NAMALWA (cell line): ENCODE measurements at places on chromosomes 3 and 15.

- DNase-seq, result no peak
These were observed 511.3 kb downstream of the GABRG3 start for GRCh38 chr15:27482287-27482686.

- no peak for DNase-seq
These were observed 54.4 kb upstream of the TLE3 start for GRCh38 chr15:70152070-70152480.

DNA sequence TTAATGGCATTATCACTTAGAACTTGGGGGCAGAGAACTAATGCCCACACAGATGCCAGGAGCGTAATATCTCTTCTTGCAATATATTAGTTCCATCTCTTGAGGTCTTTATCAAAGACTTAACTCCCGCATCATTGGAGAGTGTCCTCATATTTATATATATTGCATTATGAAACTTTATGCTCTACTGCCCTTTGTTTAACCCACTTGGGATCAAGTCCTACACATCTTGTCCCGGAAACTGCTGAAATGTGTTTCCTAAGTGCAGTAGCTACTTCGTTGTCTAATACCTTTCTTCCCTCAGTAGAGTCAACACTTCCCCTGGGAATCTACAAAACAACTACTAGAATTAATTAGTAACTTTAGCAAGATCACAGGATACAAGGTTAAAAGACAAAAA lies 1029.2 kb downstream of the OTOL1 start:
- DNase-seq, result no peak

DNA sequence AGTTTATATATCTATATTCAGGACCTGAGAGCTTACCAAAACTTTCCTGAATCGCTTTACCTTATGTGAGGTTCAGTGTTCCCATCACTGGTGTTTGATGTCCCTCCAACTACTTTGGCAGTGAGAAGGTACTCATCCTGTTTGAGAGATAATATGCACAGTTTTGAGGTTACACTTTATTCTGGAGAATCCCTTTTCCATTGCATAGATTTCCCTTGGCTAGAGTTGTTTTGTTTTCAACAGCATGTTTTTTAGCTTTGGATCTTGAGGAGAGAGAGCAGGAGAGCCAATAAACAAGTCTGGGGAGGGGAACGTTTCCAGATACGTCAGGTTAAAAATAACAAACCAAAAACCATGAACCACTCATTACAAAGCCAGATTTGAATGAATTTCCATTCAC lies 33.6 kb downstream of the CD200 start:
- DNase-seq, result no peak

DNA sequence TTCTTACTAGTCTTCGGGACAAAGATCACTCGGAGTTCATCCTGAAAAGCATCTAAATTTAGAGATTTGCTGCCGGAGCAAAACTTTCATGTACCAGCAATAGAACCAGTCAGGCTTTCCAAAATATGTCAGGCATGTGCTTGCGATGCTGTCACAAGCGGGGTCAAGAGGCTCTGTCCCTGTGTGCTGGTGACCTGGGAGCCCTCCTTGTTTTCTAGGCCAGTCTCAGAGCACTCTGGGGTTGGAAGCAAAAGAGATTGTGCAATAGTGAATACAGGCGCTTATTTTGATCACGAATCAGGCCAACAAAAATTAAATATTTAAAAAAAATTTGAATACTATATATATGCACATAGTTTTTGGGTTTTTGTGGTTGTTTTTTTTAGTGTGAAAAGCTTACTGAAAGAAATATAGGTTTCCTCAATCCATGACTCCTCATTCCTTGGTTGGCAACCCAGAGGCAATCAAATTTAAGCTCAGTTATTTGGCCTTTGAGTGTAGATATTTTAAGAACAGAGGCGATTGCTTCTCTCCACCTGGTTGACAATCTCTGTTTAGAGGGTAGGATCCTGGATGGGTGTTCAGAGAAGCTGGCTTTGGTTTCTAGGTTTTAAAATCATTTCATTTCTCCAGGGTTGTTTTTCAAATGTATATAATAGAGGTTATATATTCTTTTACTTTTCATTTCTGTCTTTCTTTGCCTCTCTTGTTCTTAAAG lies 8.4 kb upstream of the KLHL24 start:
- DNase-seq, result no peak

DNA sequence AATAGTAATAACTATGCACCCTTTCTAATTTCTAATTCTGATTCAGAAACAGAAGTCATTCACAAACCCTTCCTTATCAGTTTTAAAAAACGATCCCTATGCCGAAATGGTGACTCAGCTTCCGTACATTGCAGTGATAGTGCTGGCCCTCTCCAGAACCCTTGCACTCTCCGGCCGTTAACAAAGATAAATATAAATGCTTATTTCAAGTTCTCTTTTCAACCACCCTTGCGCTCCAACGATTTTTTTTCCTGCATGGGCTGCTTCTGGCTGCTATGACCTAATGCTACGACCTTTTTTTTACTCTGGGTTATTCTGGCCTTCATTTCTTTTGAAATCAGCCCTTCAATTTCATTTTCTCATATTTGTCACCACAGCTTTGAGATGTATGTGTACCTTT lies 646.2 kb downstream of the NTRK3 start:
- no peak for DNase-seq

GRCh38 chr3:115693868-115694267 lies 70.6 kb downstream of the GAP43 start:
- no peak for DNase-seq

DNA sequence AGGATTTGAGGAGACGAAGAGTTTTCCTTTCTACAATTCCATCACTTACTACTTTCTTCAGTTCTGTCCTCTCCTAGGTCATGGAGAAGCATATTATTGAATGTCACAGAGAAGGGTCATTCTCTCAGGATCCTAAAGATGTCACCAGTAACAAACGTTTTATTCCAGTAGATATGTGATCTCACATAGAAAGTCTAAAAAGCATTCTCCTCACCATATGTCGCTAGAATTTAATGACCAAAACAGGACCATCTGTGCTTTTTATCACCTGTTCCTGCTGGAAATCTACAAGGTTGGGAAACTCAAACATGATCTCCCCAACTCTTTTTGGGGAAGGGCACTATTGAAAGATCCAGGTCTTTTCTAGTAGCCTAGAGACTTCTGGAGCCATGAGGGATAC lies 24.0 kb upstream of the FRMD5 start:
- DNase-seq, result peak; percentile 10

GRCh38 chr3:48466386-48467109 lies 20.0 kb downstream of the ATRIP start:
- DNase-seq, result peak; percentile 23

GRCh38 chr3:65005486-65005885 lies 317.7 kb upstream of the ADAMTS9 start:
- DNase-seq, result no peak

- peak; percentile 16 for DNase-seq
These were observed 80.8 kb downstream of the KCNH8 start for GRCh38 chr3:19229086-19229485.

DNA sequence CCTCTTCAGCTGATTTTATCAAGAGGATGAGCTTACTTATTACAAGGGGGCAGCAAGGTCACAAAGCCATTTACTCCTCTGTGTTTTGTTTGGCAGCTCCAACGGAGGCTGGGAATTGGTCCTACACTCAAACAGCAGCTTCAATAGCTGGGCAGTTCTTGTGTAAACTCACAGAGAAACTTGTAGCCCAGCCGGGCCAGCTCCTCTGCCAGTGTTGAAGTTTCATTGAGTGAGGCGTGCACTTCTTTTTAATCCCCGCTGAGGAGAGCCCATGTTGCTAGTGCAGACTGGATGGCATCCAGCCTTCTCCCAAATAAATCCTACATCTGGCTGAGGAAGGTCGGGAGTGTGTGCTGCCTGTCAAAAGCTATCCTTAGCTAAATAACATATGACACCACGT lies 59.5 kb downstream of the BFSP2 start:
- DNase-seq, result no peak

- no peak for DNase-seq
These were observed 13.5 kb upstream of the KCNMB3 start for GRCh38 chr3:179264449-179264848.

- DNase-seq, result no peak
These were observed 2.7 kb downstream of the SST start for GRCh38 chr3:187667526-187667925.

- DNase-seq, result no peak
These were observed 84.1 kb downstream of the MEIS2 start for GRCh38 chr15:37016231-37016630.

GRCh38 chr15:38072348-38073177 lies 138.1 kb downstream of the TMCO5A start:
- DNase-seq, result peak; percentile 84

DNA sequence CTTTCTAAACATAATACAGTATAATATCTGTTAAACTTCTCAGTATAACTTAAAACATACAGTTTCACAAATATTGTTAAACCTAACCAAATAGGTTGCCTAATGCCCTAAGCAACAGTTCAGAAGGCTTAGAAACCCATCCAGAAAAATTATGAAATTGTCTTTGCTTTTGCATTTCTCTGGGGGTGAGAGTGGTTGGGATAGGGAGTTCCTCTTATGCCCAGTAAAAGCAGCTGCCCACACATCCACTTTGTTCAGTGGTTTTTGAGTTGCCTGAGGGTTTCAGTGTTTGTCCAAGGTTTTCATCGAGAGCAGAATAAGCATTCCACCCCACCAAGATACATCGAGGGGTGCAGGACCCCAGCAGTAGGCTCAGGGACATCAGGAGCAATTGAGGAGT lies 179.4 kb downstream of the CDIN1 start:
- no peak for DNase-seq

GRCh38 chr15:78974272-78974918 lies 29.5 kb upstream of the CTSH start:
- DNase-seq, result no peak

- no peak for DNase-seq
These were observed 43.3 kb downstream of the CPN2 start for GRCh38 chr3:194307849-194308248.

DNA sequence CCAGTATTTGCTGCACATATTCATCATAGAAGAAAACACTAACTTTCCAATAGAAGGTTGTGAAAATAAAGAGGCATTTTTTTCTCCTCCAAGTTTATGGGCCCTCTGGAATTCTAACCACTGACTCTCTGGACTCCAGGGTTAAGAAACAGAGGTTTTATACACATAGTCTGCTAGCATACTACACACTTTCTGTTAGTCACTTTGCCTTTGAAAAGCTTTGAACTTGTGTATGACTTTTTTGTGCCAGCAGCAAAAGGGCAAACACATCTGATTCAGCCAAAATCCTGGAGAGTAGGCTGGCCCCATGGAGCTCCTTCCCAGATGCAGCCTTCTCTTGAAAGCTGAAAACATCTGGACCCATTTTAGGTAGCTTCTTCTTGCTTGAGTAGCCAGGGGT lies 6.2 kb downstream of the ZIC4 start:
- no peak for DNase-seq

DNA sequence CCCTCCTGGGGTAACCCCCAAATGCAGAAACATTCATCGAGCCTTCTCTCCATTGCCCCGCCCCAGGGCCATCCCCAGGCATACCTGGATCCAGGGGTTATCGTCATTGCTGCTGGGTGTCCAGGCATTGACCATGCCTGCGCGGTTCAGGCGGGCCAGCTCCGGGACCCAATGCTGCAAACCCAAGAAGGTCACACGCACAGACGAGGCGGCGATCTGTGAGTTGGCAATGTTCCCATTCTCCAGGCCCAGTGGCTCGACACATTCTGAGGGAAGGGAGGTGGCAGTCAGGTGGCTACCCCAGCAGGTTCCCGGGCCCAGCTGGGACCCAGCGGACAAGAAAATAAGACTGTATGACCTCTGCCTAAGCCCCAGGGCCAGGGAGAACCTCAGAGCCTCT lies 6.1 kb downstream of the MFGE8 start:
- DNase-seq, result no peak

DNA sequence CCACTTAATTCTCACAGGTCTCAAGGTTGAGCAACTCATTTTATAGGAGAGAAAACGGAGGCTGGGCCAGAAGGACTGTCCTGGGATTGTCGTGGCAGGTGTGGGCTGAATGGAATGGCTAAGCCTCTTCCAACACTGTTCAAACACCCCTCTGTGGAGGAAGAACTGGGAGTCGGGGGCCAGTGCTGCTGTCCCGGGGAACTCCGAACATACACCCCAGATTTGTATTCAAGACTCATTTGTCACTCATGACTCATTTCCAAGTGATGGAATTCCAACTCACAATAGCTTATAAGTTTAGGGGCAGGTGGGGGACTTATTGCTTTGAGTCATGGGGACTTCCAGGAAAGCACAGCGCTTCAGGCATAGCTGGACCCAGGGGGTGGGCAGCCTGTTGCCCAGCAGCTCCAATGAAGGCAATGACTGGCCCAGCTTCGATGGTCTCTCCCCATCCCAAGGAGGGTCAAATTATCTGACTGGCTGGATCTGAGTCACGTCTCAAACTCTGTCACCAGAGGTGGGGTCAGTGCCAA lies 72.5 kb downstream of the TM2D3 start:
- no peak for DNase-seq

- peak; percentile 11 for DNase-seq
These were observed 172.8 kb upstream of the ICE2 start for GRCh38 chr15:60651734-60652141.

GRCh38 chr15:58512522-58512921 lies 80.7 kb downstream of the LIPC start:
- no peak for DNase-seq

- DNase-seq, result peak; percentile 37
These were observed 46.2 kb downstream of the PTH1R start for GRCh38 chr3:46923559-46924350.

DNA sequence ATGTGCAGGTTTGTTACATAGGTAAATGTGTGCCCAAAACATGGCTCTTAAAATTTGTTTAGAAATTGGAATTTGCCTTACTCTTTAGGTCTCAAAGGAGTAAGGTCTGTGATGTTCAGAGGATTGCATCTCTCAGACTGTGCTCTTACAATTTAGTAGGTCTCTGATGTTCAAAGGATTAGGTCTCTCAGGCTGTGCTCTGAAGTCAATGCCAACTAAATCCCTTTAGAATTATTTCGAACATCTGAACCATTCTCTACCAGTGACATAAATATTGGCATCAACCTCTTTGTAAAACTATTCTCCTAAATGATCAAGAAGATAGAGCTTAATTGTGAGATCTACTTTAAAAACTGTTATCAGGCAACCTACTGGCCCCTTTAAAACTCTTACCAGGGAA lies at the start of gene OR5K1:
Gene OR5K1 (plus strand): TSS at position 301 of the 400 bp plus-strand sequence. CDS start 6,376 bp downstream, outside the sequence.
- DNase-seq, result no peak

- no peak for DNase-seq
These were observed 98.5 kb upstream of the MEF2A start for GRCh38 chr15:99467338-99467720.

GRCh38 chr15:31360843-31361763 lies 34.5 kb downstream of the KLF13 start:
- DNase-seq, result peak; percentile 97

DNA sequence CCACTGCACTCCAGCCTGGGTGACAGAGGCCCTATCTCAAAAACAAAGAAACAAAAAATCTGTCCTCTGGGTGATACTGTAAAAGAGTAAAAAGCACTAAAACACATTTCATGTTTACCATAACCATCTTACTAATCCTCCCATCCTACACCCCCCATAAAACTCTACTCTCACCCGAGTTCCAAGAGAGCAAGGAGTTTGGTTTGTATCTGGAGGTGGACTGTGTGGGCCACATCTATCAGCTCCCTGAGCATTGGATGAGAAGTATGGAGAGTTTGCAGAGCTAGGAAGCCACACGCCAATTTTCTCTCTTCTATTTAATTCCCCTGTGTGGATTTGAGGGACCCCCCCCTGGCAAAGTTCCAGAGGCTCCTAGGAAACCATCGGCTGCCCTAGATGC lies 80.0 kb downstream of the ATP10A start:
- no peak for DNase-seq
